ENCODE measurements at places on chromosomes 12 and 14.

DNA sequence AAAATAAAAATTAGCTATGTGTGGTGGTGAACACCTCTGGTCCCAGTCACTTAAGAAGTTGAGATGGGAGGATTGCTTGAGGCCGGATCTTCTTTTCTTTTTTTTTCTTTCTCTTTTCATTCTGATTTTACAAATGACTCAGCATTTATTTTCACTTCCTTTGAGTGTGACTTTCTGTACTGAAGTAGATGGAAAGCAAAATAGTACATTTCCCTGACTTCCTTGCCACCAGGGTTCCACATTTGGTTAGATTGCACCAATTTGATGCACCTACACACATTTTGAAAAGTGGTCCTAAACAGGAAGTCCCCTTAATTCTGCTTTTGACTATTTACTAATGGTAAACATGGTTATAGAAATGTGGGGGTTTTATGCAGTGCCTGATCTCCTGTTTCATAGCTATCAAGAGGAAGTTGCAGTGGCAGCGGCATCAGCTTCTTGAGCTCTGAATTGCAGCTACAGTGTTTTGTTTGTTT, 13.0 kb upstream of the LEMD3 start:
- no peak for DNase-seq

- no peak for DNase-seq
Measured at GRCh38 chr14:44701563-44702263, 194.6 kb upstream of the FSCB start.

- no peak for DNase-seq
Measured at GRCh38 chr14:102931580-102932285, 9.3 kb downstream of the AMN start.

- no peak for DNase-seq
Measured at GRCh38 chr12:23350808-23351207, 598.7 kb downstream of the SOX5 start.

DNA sequence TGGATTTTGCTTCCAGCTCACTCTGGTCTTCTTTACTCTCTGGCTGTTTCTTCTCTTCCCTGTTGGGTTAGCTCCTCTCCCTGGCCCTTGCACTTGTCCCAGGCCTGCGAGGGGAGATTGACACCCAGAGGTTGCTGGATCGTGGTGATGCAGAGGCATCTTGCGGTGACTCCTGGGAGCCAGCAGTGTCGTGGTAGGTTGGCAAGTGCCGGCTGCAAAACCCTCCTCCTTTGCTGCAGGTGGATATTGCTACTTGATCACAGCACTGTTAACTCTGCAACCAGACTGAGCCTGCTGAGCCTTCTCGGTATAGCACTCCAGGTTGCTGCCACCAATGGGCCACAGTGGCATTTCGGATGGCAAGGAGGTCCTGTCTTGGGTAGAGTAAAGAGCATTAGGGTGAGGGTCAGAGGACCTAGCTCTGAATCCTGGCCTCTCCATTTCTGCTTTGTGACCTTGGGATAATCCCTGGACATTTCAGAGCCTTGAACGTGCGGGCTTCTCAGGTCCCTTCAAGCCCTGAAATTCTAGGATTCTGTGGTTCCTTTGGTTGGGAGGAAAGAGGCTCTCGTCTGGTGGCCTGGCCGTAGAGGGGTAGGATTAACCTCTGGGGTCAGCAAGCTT, 87.4 kb downstream of the TSPAN9 start:
- DNase-seq, result no peak

DNA sequence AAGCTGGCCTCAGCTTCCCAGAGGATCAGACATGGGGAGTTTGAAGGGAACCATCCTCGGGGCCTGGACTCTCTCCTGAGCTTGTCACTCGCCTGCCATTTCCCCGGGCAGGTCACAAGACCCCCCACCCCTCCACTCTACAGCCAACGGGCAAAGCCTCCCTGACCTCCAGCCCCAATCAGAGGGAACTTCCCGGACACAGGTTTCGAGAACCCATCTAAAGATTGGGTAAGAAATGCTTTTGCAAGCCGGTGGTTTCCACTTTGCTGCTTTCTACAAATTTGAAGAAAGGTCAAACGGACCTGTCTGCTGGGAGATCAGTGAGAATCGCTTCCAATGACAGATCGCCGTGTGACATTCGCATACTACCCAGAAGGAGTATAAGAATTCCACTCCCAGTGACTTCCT, 89.6 kb downstream of the SCARB1 start:
- DNase-seq, result no peak

DNA sequence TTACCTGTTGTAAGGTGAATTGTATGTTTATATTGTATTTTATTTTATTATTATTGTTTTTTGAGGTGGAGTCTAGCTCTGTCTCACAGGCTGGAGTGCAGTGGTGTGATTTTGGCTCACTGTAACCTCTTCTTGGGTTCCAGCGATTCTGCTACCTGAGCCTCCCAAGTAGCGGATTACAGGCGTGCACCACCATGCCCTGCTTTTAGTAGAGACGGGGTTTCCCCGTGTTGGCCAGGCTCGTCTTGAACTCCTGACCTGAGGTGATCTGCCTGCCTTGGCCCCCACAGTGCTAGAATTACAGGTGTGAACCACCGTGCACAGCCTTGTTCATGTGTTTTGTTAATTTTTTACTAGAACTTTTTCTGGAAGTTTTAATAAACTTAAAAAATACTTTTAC, 3.8 kb downstream of the ATF7IP start:
- DNase-seq, result no peak

DNA sequence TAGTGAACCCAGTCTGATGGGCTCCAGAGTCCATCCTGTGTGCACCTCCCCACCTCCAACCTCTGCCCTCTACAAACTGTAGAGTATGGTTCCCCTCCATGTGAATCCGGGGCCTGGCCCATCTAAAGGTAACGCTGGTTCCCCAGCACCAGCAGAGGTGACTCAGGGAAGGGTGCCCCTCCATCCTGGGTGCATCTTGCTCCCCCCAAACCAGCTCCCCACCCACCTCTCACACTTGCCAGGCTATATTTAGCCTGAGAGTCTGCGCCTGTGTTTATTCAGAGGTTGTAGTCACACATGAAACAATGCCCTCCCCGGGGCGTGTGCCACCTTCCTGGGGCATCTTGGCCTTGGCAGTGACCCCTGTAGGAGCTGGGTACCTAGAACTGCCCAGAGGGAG, 26.2 kb downstream of the RASAL1 start:
- no peak for DNase-seq

GRCh38 chr12:43063650-43064049, 474.1 kb upstream of the PRICKLE1 start:
- DNase-seq, result no peak

DNA sequence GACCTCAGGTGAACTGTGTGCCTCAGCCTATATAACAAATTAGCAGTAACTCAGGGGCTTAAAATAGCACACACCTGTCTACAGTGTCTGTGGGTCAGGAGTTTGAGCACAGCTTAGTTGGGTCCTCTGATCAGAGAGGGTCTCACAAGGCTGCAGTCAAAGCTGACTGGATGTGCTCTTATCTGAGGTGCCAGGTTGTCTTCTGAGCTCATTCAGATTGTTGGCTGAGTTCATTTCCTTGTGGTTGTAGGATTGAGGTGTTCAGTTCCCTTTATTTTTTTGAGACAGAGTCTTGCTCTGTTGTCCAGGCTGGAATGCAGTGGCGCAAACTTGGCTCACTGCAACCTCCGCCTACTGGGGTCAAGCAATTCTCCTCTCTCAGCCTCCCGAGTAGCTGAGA, 164.7 kb downstream of the ADCK1 start:
- DNase-seq, result no peak

DNA sequence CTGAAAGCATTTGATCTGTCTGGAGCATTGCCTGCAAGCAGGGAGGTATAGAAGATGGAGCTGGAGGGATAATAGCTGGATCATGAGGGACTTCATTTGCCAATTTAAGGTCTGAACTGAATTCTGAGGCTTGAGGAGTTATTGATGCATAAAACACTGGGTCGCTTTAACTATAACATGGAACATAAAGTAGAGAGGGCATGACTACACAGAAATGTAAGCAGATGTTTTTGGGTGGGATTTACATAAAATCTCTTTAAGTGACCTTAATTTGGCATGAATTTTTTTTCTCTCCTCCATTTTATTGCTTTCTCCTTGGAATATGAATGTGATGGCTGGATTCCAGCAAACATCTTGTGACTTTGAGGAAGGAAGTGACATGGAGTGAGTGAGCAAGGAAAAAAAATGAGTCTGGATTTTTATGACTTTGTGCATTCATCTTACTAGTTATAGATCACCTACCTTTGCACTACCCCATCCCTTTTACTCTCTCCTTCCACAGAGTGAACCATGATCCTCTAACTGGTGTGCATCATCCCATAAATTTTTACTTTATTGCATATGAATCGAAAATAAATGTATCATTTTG, 356.0 kb downstream of the DUSP6 start:
- DNase-seq, result no peak

DNA sequence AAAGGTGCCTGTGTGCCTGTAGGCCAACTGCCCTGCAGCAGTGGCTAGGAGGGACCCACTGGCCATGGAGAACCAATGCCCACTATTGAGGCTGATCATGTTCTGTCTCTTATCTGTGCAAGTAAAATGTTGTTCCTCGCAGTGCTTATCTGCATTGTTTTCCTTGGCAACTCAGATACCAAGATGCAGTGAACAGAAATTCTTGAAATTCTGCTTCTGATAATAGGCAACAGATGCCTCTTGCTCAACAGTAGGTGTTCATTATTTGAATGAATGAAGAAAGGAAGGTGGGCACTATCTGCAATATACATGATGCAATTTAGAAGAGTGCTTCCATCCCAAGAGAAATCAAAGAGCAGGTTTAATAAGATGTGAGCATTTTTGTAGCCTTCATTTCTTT, 232.2 kb downstream of the NUAK1 start:
- no peak for DNase-seq

GRCh38 chr12:108800591-108800990, 56.8 kb downstream of the SSH1 start:
- DNase-seq, result no peak

DNA sequence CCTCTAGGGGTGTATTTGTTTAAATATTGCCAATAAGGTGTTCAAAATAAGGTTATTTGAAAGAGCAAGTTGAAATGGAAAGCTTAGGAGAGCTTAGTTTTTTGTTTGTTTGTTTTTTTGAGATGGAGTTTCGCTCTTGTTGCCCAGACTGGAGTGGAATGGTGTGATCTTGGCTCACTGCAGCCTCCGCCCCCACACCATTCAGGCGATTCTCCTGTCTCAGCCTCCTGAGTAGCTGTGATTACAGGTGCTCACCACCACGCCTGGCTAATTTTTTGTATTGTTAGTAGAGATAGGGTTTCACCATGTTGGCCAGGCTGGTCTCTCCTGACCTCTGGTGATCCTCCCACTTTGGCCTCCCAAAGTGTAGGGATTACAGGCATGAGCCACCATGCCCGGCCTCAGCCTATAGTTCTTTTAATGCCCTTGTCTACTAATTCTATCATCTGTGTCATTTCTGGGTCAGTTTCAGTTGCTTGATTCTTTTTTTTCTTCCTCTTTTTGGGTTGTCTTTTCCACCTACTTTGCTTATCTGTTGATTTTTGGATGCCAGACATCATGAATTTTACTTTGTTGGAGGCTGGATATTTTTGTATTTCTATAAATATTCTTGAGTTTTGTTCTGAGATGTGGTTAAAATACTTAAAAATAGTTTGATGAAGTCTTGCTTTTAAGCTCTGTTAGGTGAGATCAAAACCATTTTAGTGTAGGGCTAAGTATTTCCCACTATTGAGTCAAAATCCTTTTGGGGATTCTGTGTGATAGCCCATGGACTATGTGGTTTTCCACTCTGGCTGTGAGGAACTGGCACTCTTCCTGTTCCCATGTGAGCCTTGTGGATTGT, 18.7 kb downstream of the RCOR1 start:
- no peak for DNase-seq

GRCh38 chr12:11876307-11876706, 194.4 kb upstream of the BCL2L14 start:
- DNase-seq, result no peak

DNA sequence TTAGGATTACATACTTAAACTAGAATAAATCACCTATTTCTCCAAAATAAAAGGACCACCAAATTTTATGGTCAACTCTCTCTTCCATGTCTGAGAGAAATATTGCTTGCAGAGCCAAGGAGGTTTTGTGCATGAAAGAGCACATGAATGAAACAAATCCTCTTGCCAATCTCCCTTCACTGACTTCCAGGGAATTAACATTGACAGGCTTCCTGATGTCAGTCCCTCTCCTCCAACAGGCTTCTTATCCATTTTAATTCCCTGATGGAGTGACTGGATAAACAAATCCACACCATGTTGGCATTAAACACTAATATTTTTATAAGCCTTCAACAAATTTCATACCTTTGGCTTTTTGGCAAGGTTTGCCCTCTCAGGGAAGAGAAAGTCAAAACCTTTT, 45.3 kb upstream of the CNTN1 start:
- no peak for DNase-seq

GRCh38 chr14:77299771-77300170, 20.9 kb downstream of the POMT2 start:
- DNase-seq, result no peak

DNA sequence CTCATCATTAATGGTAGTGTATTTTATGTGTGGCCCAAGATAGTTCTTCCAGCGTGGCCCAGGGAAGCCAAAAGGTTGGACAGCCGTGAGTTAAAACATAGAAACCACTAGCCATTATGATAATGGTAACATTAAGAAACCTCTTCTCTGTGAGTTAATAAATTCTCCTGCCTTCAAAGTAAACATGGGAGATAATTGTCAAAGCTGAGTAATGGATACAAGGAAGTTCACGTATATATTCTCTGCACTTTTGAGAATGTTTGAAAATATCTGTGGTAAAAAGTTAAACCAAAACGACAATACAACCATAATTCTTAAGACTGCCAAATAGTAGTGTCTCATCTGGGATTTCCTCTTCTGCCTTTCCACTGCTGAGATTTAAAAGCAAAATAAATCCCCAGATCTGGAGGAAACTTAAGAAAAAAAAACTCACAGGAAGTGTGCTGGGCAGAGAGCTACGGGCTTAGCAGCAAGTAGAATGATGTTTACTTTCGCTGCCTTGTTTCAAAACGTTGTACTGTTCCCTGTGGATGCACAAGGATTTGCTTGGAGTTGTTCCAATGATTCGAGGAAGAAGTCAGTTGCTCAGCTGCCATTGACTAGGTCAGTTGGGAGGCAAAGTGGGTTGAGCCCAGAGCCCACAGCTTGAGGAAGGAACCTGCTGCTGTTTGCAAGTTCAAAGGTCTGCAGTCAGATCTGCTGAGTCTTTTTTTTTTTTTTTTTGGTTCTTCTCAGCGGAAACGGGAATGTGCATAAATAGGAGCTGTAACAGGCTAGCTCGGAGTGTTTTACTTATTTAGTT, 1.7 kb downstream of the TPCN1 start:
- no peak for DNase-seq

GRCh38 chr12:508145-508544, 48.4 kb downstream of the B4GALNT3 start:
- no peak for DNase-seq

GRCh38 chr12:131167334-131167733, 213.6 kb downstream of the ADGRD1 start:
- DNase-seq, result no peak

- no peak for DNase-seq
Measured at GRCh38 chr12:1666215-1666614, 24.7 kb upstream of the ADIPOR2 start.

DNA sequence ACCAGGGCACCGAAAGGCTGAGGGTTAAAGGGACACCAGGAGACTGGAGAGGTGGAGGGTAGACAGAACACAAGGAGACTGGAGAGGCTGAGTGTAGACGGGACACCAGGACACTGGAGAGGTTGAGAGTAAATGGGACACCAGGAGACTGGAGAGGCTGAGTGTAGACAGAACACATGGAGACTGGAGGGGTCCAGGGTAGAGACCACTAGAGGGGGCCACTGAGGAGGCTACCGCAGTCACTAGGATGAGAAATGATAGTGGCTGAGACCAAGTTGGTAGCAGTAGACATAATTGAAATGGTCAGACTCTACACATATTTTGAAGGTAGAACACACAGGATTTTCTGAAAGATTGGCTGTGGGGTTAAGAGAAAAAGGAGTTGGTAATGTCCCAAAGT, 68.2 kb downstream of the PAH start:
- DNase-seq, result no peak
